Pons (tissue), 1 donor: ENCODE measurements at places on chromosomes 6 and 20.

DNA sequence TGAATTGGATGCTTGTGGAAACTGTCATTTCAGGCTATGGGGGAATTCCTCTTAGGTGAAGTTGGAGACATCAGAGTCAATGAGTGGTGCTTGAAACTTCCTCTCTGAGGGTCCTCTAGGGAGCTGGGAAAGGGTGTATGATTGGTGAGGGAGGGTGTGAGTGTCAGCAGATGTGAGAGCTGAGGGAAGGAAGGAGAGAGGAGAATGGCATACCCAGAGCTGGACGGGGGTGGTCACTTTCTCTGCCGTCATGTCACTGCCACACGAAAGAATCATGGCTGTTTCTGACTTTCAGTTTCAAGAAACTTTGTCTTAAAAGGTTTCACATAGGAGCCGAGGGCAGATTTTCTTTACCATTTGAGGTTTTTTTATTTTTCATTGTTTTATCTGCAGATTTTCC lies 50.3 kb downstream of the DEK start:
- DNase-seq: no peak

GRCh38 chr20:48332555-48332954 lies 495.2 kb downstream of the PREX1 start:
- no peak for DNase-seq

GRCh38 chr6:25637211-25637610 lies 14.8 kb upstream of the SCGN start:
- no peak for DNase-seq

- no peak for DNase-seq
Measured at GRCh38 chr6:168559574-168560098, 118.7 kb downstream of the SMOC2 start.

DNA sequence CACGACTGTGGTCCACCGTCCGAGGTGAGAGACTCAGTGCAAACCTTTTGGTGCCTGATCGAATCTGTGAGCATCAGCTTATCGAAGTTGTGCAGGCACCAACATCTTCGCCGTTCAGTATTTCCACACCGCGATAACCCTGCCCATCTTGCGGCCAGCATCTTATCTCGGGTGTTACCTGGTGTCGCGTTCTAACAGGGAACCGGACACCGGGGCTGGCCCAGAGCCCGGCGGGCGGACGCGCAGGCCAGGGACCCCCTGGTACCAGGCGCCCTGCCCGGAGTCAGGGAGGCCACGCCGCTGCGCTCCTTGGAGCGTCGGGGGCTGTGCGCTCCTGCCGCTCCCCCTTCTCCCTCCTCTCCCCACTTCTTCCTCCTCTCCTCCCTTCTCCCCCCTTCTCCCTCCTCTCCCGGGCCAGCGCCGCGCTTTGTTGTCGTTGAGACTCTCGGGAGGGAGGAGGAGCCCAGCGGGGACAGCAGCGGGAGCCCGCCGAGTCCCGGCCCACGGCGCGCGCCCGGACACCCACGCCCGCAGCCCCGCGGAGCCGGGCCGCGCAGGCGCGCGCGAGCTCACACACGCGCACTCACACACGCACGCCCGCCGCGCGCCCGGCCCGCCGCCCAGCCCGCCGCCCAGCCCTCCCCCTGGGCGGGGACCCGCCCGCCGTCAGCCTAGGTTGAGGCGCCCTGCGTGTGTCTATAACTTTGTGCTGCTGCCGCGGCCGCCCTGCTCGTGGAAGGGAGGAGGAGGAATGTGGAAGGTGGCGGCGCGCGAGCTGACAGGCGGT lies 1.4 kb upstream of the FOXO3 start:
- DNase-seq: peak; percentile 98

- DNase-seq: no peak
Measured at GRCh38 chr6:38215651-38216311, 396.3 kb downstream of the ZFAND3 start.

DNA sequence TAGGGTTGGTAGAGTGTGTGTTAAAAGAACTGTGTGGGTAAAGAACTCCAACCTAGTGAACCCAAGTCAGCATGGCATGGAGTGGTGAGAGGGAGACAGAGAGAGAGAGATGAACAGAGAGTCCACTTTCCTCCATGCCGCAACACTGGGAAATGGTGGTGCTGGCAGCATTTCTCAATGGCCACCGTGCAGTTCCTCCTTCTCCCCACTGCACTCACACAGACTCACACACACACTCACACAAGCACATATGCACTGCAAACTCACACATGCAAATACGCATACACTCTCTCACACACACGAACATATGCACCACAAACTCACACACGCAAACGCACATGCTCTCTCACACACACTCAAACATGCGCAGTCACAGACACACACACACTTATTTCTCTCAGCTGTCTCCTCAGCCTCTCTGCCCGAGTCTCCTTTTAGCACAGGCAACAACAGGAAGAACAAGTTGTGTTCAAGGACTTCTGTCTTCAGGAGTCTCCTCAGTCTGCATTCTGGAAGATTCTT lies 66.5 kb upstream of the LY86 start:
- no peak for DNase-seq

DNA sequence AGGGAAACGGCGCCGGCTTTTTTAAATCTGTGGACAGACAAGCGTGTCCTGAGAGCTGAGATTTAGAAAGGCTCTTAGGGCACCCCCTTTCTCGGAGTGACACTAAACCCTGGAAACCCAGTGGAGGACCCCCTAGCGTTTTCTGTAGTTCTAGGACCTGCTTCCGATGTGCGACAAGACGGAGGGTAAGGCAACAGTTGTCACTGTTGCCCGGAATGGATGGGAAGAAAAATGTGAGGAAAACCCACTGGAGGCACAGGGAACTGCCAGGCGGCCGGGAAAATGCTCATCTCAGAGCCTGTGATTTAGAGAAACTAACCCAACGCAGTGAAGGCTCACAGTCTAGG lies 551 bp upstream of the ATP5F1E start:
- no peak for DNase-seq
